T-helper 17 cell (primary cell): ENCODE measurements at places on chromosomes 2 and 18. TPM values are rescaled to one million over a fixed set of nuclear protein-coding genes. Genes with fewer than 3 reads are reported as not detected.
A peak's percentile ranks its signal among the peaks of the same experiment; 100 is the strongest.

GRCh38 chr2:11995456-11995855 is 249.0 kb downstream of the LPIN1 start:
- no peak for DNase-seq
- no peaks in the 10 kb centered on the region for H3K27me3 ChIP-seq
- H3K4me3 ChIP-seq: no peak overlapping the region
- H3K36me3 ChIP-seq: peaks cover 7% of the 10 kb centered on the region
- no peak overlapping the region for H3K27ac ChIP-seq
- H3K4me1 ChIP-seq: peaks cover 15% of the 10 kb centered on the region

Gene PLB1
- total RNA-seq: 2.2 TPM

Gene RAB6C
- not detected for total RNA-seq

Gene RTP5
- total RNA-seq: 0.12 TPM

DNA sequence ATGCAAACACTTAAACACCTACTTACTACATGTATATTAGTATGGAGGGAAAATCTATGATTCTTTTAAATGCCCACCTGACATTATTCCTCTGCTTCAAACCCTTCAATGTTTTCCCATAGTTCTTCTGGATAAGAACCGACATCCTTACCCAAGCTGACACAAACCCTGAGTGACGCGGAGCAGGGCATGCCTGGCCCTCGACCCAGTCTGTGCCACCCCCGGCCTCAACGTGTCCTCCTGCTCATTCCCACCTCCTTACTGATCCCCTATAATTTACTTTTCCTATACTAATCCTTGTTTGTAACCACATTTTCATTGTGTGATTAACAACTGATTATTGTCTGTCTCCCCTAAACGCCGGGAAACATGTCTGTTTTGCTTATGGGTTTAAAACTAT is 17.5 kb downstream of the KIDINS220 start:
- H3K36me3 ChIP-seq: peaks cover 5% of the 10 kb centered on the region
- no peak overlapping the region for H3K27ac ChIP-seq
- DNase-seq: no peak

- H3K27ac ChIP-seq: peak within 1 kb of the TSS; percentile 83
- H3K4me1 ChIP-seq: peaks cover 31% of the 10 kb centered on the region
- peak within 1 kb of the TSS; percentile 87 for H3K4me3 ChIP-seq
Observed at GRCh38 chr18:13218368-13218991, at the start of gene LDLRAD4. TSS of gene LDLRAD4 (plus strand) at chr18:13218760.

Gene PLEKHH2
- 0.75 TPM for total RNA-seq

GRCh38 chr2:98921062-98921461 is 15.0 kb downstream of the CRACDL start:
- peaks cover 5% of the 10 kb centered on the region for H3K36me3 ChIP-seq
- H3K27ac ChIP-seq: no peak overlapping the region
- DNase-seq: no peak
- H3K4me1 ChIP-seq: peaks cover 6% of the 10 kb centered on the region
- H3K4me3 ChIP-seq: no peak overlapping the region

DNA sequence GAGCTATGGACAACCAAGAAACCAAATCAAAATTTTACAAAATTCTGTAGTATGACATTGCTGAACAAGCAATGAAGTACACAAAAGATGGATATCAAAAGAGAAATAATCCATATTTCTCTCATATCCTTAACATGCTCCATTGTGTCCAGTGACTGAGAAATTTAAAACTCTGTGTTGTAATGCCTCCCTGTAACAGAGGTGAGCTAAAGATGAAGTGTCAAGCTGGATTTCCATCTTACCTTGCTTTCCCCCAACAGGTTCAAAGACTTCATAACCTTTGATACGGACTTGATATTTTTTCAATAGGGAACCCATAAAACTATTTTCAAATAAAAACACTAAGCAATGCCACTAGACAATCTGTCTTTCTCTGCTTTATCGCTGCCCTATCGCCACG is 95.7 kb upstream of the SERTAD2 start:
- H3K27me3 ChIP-seq: no peaks in the 10 kb centered on the region
- peaks cover 19% of the 10 kb centered on the region for H3K4me1 ChIP-seq
- no peaks in the 10 kb centered on the region for H3K36me3 ChIP-seq
- peak overlapping the region; percentile 87 for H3K27ac ChIP-seq
- no peak for DNase-seq

Gene SUMO1
- total RNA-seq: 61.1 TPM

Gene EIPR1
- total RNA-seq: 28.5 TPM

DNA sequence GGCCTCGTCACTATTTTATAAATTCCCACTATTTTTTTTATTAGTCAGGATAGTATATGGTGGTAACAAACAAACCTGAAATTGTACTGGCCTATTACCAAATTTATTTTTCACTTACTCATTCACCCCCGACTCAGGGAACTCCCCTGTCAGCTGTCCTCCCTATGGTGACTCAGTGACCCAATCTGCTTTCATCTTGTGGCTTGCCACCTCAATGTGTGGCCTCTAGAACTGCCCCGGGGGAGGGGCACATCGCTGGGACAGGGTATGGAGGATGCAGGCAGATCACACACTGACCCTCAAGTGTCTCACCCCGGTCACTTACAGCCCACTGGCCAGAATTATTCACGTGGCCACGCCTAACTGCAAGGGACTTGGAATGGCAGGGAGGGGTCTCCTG is 71.6 kb downstream of the ACTR2 start:
- no peak for DNase-seq
- no peaks in the 10 kb centered on the region for H3K36me3 ChIP-seq
- peaks cover 26% of the 10 kb centered on the region for H3K4me1 ChIP-seq
- peaks cover 14% of the 10 kb centered on the region for H3K27me3 ChIP-seq
- H3K27ac ChIP-seq: no peak overlapping the region
- H3K4me3 ChIP-seq: no peak overlapping the region

- no peak overlapping the region for H3K4me3 ChIP-seq
- H3K4me1 ChIP-seq: peaks cover 27% of the 10 kb centered on the region
- no peak for DNase-seq
- no peak overlapping the region for H3K27ac ChIP-seq
Observed at GRCh38 chr18:10521566-10521965, 4.3 kb upstream of the NAPG start.

- no peaks in the 10 kb centered on the region for H3K27me3 ChIP-seq
- H3K27ac ChIP-seq: peak overlapping the region; percentile 72
- H3K4me1 ChIP-seq: peaks cover 43% of the 10 kb centered on the region
- H3K4me3 ChIP-seq: no peak overlapping the region
- DNase-seq: no peak
Observed at GRCh38 chr2:234304950-234305349, 191.9 kb downstream of the ARL4C start.

Gene MYO1B
- 0.23 TPM for total RNA-seq

Gene INHBB
- total RNA-seq: not detected

- peaks cover 2% of the 10 kb centered on the region for H3K4me1 ChIP-seq
- DNase-seq: no peak
- H3K4me3 ChIP-seq: no peak overlapping the region
- no peak overlapping the region for H3K27ac ChIP-seq
Observed at GRCh38 chr18:49658823-49659404, 97.1 kb downstream of the LIPG start.

DNA sequence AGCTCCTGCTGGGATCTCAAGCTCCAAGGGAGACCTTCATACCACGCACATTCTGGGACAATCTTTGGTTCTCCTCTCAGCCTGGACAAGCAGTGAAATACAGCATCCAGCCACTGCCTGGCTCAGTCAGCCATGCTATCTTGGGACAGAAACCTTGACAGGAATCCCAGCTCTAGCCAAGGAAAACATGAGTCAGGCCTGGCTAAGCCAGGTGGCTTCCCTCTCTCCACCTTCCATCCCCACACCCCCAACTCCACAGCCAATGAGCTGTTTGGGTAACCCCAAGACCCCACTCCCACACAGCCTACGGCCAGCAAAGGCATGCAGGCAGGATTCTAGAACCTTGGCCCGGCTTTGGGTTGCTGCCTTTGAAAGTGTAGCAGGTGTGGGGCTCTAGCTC is 64.9 kb downstream of the MCFD2 start:
- peaks cover 28% of the 10 kb centered on the region for H3K27me3 ChIP-seq

Gene GPR39
- total RNA-seq: not detected

DNA sequence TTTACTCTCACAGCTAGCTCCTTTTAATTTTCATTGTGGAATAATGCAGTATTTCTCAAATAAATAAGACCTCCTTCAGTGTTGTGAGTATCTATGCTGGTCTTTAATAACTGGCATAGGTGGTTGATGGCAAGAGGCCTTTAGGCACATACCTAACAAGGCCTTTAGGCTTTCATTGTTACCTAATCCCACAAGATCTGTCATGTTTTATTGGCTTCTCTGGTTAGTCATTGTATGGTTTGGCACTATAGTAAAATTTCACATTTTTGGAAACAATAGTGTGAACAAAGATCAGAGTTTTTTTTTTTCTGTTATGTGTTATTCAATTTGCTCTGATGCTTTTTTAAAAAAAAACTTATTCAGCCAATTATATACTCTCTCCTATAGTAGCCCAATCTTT is 89.8 kb upstream of the NEUROD1 start:
- no peak overlapping the region for H3K4me3 ChIP-seq
- no peak overlapping the region for H3K27ac ChIP-seq
- peaks cover 12% of the 10 kb centered on the region for H3K27me3 ChIP-seq

Gene METTL21A
- 6.9 TPM for total RNA-seq

GRCh38 chr2:65320042-65320725 is 92.6 kb downstream of the ACTR2 start:
- H3K4me1 ChIP-seq: peaks cover 15% of the 10 kb centered on the region
- no peaks in the 10 kb centered on the region for H3K27me3 ChIP-seq
- peak overlapping the region; percentile 87 for H3K27ac ChIP-seq
- no peak for DNase-seq
- H3K36me3 ChIP-seq: no peaks in the 10 kb centered on the region

Gene CGREF1
- not detected for total RNA-seq

- H3K4me1 ChIP-seq: no peaks in the 10 kb centered on the region
- no peak overlapping the region for H3K4me3 ChIP-seq
- no peaks in the 10 kb centered on the region for H3K27me3 ChIP-seq
- no peaks in the 10 kb centered on the region for H3K36me3 ChIP-seq
Observed at GRCh38 chr2:18740474-18740881, 151.1 kb upstream of the NT5C1B start.
